ENCODE measurements at places on chromosomes 1 and 21.

DNA sequence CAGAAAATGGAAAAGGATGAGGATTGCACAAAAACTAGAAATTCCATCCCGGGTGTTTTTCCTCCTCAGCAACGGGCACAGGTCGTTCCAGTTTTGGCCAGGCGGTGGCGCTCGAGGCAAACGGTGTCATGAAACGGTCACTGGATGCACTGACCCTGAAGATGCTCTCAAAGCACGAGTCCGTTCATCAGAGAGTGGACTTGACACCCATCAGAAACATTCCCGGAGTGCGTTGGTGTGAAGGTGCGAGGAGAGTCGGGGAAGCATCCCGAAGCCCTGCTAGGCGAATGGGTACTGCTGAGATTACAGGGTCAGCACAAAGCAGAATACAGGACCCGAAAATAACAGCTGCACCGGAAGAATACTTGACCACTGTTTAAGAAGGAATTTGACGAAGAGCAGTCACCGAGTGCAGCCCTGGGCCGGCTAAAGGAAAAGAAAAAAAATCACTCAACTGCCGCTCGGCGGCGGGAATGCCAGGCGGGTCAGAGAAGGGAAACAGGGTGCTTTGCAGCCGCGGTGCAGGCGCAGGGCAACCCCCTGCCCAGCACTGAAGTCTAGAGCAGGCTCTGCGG, 71.7 kb upstream of the ETS2 start:
- DNase-seq = no peak

GRCh38 chr1:178689769-178690168, 35.3 kb upstream of the RALGPS2 start:
- DNase-seq = no peak

- no peak for DNase-seq
Observed at GRCh38 chr1:184492536-184492935, 105.7 kb downstream of the C1orf21 start.

DNA sequence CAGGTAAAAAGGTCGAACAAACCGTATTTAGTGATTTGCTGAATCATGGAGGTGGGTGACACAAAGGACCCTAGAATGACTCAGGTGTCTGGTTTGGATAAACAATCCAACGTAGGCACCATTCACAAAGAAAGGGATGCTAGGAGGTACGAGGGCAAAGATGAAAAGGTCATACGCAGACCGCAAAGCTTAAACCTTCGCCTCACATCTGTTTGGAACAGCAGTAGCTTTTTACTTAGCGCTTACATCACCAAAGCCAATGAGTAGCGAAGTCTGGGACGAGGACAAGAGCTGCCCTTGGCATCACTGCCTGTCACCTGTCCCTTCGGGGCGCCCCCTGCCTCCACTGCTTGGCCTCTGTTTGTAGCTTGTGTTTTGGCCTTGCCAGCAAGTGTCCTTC, 350.2 kb downstream of the SMYD3 start:
- DNase-seq = no peak

DNA sequence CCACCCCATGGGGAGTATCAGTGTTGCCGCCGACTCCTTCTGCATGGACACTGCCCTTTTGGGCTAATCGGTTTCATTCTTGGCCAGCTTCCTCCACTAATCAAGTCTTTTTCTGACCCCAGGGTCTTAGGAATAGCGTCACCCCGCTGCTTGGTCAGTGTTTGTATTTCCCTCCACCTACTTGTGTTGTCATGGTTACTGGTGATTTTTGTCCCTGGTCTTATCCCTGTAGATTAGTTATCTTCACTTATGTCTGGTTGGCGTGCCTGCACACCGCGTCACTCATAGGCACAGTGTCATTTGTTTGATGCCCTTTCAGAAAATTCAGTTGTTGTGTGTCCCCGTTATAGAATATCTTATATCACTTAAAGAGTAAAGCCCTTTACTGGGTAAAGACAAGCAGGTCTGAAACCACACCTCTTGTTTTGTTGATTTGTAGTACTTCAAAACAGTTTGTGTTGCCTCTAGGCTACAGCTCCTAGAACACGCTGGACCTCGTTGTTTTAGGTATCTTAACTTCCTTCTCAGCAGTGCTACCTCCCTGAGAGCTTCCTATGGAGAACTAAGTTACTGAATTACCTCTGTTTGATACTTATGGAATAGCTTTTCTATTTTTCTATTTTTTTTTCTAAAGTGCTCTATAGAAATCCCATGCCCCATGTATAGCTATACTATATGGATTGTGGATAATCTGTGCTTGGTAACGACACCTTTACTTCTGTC, 868 bp downstream of the PPP1R12B start:
- DNase-seq = peak; percentile 43

DNA sequence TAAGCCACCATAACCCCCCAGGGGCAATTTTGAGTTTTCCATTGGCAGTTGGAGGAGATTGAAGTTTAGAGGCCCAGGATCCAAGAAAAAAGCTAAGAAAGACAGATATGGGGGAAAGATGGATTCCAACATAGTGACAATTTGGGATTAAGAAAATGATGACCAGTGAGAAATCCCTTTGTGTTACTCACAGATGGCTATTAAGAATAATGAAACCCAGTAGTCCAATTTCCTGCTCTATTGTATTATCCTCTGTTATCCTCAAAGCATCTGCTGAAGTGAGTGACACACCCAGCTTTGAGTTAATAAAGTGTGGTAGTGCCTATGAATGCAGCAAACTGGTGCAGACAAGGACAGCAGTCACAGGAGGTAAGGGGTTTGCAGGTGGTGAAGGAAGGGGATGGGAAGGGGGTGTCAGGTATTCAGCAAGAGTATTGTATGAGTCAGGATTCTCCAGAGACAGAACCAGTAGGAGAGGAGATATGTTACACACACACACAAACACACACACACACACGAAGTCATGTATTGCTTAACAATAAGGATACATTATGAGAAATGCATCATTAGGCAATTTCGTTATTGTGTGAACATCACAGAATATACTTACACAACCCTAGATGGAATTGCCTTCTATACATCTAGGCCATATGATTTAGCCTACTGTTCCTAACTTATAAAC, 112.4 kb upstream of the VANGL1 start:
- DNase-seq = no peak

GRCh38 chr1:210747112-210747511, 386.8 kb downstream of the KCNH1 start:
- no peak for DNase-seq

DNA sequence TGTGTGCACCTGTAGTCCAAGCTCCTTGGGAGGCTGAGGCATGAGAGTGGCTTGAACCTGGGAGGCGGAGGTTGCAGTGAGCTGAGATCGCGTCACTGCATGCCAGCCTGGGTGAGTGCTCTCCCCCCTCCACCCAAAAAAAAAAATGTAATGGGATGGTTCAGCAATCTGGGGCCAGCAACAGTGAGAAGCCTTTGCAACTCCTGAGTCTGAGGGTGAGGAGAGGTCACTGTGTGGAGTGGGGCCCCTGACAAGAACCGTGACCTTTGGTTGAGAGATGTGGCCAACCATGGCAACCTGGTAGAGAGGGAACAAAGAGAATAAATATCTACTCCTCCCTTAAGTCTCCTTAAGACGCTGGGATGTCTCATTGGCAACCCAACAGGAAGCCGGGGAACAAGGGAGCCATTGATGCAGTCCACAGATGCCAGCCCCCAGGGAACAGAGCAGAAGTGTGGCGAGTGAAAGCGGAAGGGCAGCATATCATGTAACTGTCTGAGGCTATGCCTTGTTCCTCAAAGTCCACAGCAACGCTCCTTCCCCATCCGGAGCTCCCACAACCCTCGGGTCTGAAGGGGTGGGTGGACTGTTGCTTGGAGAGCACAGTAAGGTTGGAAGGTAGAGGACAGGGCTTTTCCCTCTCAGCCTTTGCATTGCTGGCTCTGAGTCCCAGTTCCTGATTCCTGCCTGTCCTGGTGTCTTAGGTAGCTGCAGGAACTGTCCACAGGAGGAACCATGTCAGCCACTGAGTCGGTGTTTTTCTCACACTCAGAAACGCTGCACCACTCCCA, 8.3 kb downstream of the TRNP1 start:
- DNase-seq = no peak

- DNase-seq = no peak
Observed at GRCh38 chr1:160499631-160500030, 23.4 kb downstream of the SLAMF6 start.

GRCh38 chr21:28487455-28488070, 505.1 kb downstream of the LTN1 start:
- DNase-seq = no peak

DNA sequence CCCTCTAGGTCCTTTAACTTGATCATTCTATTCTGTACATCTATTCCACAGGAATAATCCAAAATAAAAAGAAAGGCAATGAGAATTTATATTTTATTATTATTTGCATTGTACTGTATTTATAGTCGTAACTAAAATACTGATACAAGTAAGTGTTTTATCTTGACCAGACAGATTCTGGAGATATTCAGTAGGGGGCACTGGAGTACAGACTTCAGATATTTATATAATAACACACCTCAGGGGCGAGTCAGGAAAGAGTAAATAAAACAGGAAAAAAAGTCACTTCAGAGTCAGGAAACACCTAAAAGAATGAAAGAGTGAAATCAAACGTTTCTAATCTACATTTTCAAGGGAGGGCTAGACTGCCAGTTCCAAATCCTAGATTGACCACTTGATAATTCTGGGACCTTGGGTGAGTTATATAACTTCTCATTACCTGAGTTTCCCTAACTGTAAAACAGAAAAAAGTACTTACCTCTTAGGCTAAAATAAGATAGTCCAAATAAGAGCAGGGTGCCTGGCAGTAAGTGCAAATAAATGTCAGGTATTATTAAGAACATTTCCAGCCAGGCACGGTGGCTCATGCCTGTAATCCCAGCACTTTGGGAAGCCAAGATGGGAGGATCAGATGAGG, 31.1 kb upstream of the MTF1 start:
- no peak for DNase-seq

Measured in retinal pigment epithelial cell (primary cell).